ACHN (cell line): ENCODE measurements at places on chromosomes 2 and 18.
A peak's percentile ranks its signal among the peaks of the same experiment; 100 is the strongest.

DNA sequence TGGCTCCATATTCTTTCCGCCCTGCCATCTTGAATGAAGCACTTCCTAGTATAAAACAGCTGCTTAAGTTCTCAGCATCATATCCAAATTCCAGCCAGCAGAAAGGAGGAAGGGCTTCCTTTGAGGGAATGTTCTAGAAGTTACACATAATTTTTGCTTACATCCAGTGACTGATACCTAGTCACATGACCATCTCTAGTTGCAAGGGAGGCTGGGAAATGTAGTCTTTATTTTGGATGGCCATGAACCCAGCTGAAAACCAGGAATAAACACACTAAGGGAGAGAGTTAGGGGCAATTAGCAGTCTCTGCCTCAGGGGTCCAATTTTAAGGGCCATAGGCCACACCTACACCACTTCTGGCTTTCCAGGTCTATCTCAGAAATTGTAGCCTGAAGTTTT lies 57.8 kb upstream of the LMAN1 start:
- no peak for DNase-seq

DNA sequence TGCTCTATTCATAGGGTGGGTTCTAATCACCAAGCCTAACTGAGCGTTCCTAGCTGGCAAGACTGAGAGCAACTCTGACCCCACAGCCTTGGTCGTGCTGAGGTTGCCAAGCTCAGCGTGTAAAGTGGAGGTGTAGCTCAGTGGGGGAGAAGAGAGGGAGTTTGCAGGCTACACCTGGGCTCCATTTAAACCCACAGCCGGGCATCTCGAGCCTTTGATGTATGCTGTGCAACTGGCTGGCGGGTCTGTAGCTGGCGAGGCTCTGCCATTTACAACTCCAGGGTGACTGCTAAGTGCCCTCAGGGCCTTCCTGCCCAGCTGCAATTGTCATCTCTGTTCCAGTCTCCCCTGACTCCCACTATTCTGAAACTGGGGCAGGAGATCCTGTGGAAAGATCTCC lies 20.0 kb upstream of the CHRNA1 start:
- DNase-seq, result no peak

DNA sequence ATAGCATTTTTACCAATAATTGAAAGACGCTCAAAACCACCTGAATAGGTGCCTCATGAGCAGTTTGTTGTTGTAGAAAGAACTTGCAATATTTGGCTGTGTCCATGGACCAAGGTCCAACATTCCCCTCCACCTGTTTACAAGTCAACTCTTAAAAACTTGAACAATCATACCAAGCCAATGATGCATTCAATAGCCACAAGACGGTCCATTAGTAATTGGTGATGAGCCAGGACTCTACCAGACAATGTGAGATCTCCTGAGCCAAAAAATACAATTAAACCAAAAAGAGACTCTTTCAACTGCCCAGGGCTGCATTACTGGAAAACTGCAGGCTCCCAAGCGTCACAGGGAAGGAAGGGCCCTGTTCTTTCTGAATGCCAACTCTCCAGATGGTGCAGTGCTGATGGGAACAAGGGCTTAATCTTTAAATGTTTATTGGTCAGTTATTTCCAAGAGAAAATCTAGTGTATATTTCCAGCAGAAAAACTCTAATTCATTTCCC lies 118.8 kb upstream of the EPB41L3 start:
- no peak for DNase-seq

- DNase-seq, result peak; percentile 93
Measured at GRCh38 chr2:240434728-240435456, 571 bp upstream of the GPC1 start.
